ENCODE measurements at places on chromosomes 4 and X.

DNA sequence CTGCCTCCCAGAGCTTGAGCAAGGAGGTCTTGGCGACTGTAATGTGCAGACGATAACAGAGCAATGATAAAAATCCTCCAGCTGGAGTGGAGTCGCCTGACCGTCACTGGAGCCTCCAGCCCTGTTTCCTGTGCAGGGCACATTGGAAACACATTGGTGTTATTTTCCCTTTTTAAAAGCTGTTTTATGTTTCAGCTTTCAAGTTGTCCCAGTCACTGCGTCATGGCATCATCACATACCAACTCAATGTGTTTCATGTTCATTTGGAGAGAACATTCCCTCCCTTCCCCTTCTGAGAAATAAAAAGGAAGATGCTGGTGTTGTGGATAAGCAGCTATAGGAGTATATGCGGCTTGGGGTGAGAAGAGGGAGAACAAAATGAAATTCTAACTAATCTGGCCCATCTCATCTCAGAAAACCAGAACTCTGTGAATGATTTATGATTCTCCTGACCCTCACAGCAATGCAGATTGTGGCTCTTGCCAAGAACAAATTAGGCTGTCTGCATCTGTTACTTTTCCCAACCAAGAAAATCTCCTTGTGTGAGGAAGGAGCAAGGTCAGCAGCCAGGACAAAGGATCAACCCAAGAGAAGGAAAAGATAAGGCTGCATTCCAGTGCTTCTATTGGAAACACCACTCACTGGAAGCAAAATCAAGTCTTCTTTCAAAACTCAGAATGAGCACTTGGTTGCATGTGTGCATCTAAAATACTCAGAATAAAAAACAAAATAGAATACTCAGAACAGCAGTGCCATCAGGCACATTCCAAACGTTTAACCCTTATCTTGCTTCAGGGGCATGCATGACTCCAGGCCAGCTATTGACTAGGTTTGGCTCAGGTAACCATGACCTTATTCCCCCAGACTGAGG, 134.4 kb downstream of the RASL11B start:
- DNase-seq: peak; percentile 51

GRCh38 chr4:168609369-168609768, 112.5 kb downstream of the PALLD start:
- no peak for DNase-seq

DNA sequence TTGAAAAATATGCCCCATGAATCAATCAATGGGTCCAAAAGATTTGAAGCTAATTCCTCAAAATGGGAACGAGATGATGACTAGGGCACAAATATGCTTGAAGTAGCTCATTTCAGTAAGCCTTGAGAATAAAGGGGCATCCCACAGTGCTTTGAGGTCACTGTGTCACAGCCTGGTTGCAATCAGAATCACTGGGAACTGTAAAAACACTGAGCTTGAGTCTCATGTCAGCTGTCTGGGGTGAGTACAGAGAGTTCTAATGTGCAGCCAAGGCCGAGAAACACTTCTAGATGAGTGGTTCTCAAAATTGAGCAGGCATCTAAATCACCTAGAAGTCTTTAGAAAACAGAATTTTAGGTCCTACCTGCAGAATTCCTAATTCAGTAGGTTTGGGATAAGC, 120.5 kb upstream of the EGFL6 start:
- DNase-seq: no peak

GRCh38 chr4:131613824-131614216, 1535.3 kb upstream of the PCDH10 start:
- DNase-seq: no peak

DNA sequence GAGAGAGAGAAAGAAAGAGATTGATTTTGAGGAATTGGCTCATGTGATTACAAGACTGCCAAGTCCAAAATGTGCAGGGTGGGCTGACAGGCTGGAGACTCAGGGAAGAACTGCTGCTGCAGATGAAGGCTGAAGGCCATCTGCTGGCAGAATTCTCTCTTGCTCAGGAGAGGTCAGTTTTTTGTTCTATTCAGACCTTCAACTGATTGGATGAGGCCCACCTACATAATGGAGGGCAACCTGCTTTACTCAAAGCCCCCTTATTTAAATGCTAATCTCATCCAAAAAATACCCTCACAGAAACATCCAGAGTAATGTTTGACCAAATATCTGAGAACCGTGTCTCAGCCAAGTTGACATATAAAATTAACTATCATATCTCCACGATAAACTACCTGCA, 38.2 kb upstream of the MAMLD1 start:
- DNase-seq: no peak

DNA sequence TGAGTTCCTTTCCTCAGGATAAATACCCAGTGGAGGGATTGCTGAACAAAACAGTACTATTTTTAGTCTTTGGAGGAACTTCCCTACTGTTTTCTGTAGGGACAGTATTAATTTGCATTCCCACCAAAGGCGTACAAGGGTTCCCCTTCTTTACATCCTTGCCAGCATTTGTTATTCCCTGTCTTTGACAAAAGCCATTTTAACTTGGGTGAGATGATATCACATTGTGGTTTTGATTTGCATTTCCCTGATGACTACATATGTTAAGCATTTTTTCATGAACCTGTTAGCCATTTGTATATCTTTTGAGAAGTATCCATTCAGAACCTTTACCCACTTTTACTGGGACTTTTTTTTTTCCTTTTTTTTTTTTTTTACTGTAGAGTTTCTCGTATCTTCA, 126.2 kb upstream of the ANXA10 start:
- no peak for DNase-seq

Measured in NCI-H446 (cell line).